ENCODE measurements at places on chromosomes 3 and 15.

GRCh38 chr3:164452707-164453106, 625.6 kb downstream of the SI start:
- no peak for ATAC-seq

DNA sequence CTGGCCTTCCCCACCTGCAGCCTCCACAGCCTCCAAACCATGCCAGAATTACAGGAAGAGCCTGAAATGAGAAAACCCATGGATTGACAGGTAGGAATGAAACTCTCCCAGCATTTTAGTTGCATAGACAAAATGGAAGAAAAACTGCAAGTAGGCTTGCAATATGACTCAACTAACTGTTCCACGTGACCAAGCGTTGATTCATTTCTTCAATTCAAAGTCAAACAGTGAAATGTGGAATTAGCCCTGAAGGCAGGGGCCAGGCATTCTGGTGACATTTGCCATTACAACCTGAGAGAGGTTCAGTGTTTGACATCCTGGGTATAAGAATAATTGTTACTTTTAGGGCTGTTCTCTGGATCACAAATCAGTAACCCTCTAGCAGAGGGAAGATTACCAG, 676.5 kb upstream of the CFAP20DC start:
- no peak for ATAC-seq

GRCh38 chr3:98185180-98185579, 18.7 kb downstream of the OR5H15 start:
- no peak for ATAC-seq

DNA sequence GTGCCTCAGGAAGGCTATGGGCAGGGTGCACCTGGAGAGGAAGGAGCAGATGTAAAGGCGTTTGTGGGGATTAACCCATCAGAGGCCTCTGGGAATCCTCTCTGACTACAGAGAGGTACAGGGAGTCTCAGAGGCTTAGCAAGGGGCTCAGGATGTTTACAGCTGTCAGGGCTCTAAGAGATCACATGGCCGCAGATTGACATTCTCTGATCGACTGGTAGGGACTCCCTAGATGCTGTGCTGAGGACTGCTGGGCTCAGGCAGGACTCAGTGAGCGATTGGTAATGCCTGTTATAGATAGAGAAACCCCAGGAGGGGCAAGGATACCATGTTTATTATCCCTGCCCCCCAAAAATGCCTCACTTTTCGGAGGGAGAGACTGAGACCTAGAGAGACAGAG, 103.5 kb downstream of the CORO2B start:
- no peak for ATAC-seq

GRCh38 chr3:168847291-168847883, 751.7 kb upstream of the GOLIM4 start:
- no peak for ATAC-seq
